ENCODE measurements at places on chromosomes 12 and 14.

DNA sequence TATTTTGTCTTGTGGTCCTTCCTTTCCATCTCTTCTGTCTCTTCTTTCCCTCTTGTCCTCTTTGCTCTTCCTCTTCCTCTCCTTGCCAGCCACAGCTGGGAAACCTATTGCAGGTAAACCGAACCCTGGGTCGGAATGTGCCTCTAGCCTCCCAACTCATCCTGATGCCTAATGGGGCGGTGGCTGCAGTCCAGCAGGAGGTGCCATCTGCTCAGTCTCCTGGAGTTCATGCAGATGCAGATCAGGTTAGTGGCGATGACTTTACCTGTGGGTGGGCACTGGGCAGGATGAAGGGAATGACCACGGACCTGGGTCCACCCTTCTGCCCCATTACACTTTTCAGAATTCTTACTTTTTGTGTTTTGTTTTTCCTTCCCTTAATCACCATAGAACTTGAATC, 8.2 kb downstream of the PHC1 start:
- DNase-seq: no peak

- no peak for DNase-seq
Observed at GRCh38 chr14:58946431-58946830, 242.0 kb upstream of the DAAM1 start.

DNA sequence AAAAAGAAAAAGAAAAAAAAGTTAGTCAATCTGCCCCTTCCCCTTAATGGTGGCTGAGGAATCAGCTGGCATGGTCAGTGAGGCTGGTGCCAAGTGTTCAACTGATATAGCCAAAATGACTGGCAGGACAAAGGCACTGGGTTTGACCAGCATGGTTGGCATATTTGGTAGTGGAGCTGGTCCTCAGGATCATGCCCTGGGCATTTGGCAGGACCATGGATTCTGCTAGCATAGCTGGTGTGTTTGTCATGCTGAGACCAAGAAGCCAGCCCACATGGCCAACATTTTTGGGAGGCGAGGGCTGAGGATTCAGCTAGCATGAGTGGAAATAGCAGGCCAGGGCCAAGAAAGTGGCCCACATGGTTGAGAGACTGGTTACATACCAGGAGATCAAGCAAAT, 136.5 kb downstream of the FBXL14 start:
- DNase-seq: no peak

GRCh38 chr14:89425931-89426330, 8.9 kb upstream of the FOXN3 start:
- DNase-seq: peak; percentile 49

- DNase-seq: peak; percentile 55
Observed at GRCh38 chr14:104794099-104794498, 1.4 kb downstream of the AKT1 start.

DNA sequence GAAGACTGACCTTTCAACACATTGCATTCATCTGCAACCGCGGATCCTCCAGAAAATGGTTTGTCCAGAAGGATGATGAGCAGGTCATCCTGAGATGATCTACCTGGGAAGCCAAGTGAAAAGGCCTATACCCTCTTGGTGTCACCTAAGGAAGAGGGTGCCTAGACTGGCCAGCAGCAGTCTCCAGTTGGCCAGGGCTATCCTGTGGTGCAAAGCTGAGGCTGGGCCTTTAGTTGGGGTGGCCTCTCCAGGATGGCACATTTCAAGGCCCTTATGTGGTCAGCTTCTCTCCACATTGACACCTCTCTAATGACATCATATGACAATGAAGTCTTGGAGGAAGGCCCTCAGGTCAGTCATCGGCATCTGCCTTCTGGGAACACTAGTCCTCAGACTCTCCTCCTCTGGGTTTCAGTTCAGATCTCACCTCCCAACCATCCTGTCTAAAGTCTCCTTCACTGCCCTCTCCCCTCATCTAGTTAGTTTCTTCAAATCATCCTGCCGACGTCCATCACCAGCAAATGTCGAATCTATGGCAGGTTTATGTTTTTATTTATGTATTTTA, 3.3 kb upstream of the SLC22A17 start:
- no peak for DNase-seq
